ENCODE measurements at places on chromosomes 7 and 10. TPM values are rescaled to one million over a fixed set of nuclear protein-coding genes. Genes with fewer than 3 reads are reported as not detected.

- DNase-seq: no peak
Measured at GRCh38 chr10:120011359-120012130, 119.0 kb downstream of the SEC23IP start.

GRCh38 chr10:83909001-83909400 is 230.3 kb upstream of the GHITM start:
- no peak for DNase-seq

DNA sequence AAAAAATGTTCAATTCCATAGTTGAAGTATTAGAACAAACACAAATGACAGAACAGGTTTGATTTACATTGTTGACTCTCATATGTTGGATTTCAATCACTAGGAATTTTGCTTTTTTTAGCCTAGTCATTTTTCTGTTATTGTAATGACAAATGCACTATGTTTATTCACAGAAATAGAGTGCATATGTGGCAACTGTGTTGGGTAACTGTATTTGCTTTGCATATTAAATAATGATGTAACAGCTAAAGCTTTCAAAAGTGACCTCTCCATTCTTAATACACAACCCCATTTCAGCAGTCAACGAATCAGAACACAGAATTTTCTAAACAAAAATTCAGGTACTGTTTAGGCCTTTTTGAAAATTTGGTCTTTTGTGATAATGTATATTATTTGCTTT is 54.0 kb upstream of the SLC26A5 start:
- DNase-seq: no peak

- DNase-seq: no peak
Measured at GRCh38 chr7:147941381-147941780, 649.2 kb upstream of the C7orf33 start.

The HOXA9 gene
- 2.3 TPM for total RNA-seq

The IL2RA gene
- total RNA-seq: 0.15 TPM

The PTPRN2 gene
- total RNA-seq: 1.9 TPM

The MOGAT3 gene
- total RNA-seq: not detected

The TSPAN33 gene
- 7.0 TPM for total RNA-seq
